ENCODE measurements at places on chromosomes 11 and 22.

GRCh38 chr11:31805037-31805628, 6.0 kb downstream of the PAX6 start:
- no peak for DNase-seq

GRCh38 chr11:18383388-18384156, 10.8 kb upstream of the LDHA start:
- peak; percentile 70 for DNase-seq

GRCh38 chr11:17887779-17888178, 125.1 kb downstream of the SERGEF start:
- DNase-seq, result no peak

GRCh38 chr11:95883381-95883780, 40.5 kb downstream of the MTMR2 start:
- no peak for DNase-seq

DNA sequence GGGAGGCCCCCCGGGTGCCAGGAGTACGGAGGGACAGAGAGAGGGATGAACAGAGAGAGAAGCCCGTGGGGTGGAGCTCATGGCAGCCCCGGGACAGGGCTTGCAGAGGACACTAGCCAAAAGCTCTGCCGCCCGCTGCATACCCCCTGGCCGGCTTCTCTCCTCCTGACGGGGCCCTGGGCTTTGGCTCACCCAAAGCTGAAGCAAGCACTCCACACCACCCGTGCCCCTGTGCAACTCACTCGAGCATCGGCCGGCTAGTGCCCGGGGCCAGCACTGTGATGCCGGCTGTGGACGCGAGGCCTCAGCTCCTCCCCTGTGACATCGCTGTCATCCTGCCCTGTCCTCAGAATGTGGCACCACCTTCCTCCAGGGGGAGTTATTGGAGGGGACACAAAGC, 429.6 kb downstream of the BRD1 start:
- DNase-seq, result no peak

DNA sequence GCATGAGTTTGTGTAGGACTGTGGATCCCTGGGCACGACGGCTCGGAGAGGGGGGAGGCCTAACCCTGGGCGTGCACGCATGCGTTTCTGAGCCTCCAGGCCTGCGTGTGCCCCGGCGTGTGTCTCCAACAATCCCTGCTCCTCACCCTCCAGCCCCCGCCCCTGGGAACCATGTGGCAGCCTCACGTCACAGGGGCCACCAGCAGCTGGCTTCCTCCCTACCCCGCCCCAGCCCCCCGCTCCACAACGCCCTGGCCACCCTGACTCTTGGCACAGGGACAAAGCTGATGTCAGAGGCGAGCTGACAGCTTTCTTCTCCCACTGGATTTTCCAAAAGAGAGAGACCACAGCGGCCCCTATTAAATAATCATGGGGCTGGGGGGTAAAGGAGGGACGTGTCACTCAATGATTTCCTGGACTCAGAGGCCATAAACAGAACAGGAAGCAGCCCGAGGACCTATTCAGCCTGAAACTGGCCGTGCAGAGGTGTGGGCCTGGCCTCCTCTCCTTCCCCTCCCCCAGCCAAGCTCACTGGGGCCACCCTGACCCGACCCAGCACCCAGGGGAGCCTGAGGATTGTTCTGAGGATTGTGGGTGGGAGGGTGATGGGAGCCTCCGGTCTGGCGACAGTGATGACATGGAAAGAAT, 6.8 kb upstream of the LIF start:
- DNase-seq, result peak; percentile 52

DNA sequence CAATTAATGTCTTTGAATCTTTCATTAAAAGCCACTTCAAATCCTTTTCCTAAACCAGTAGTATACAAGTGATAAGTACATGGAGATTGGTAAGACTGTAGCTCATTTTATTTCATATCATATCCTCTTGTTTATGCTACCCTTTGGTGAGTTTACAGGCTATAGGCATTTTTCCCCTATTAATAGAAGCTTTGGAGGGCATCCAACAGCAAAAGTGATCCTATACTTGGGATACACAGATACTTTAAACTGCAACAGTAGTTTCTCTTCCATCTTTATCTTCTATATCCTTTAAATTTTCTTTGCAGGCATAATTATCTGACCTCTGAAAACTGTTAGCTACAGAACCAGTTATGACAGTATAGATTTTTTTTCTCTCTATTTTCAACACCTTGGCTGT, 114.5 kb upstream of the SPON1 start:
- DNase-seq, result no peak
